Stimulated activated CD4-positive, alpha-beta T cell treated with anti-CD3 and anti-CD28 coated beads, TNF-alpha, amount 100 ng/mL, for 1 hour (primary cell): ENCODE measurements at places on chromosomes 3 and 15.

GRCh38 chr15:101625184-101625583 is 27.0 kb downstream of the TM2D3 start:
- no peak for DNase-seq

GRCh38 chr15:98547275-98547674 is 101.1 kb upstream of the IGF1R start:
- no peak for DNase-seq

GRCh38 chr15:90232196-90232595 is 1.5 kb downstream of the CIB1 start:
- no peak for DNase-seq

DNA sequence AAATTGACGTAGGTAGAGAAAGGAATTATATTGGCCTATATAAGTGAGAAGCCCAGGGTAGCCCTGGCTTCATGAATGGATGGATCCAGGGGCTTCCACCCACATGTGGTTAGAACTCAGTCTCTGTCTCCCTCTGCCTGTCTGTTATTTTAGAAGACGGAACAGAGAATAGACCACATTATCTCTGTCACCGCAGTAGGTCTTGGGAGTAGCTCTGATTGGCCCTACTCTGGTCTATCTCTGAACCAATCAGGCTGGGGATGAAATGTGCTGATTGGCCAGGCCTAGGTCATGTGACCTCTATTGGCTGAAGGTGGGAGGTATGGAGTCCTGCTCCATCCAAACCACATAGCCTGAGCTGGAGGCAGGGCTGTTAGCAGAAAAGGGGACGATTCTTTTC is 143.0 kb upstream of the PRR23C start:
- DNase-seq, result no peak

DNA sequence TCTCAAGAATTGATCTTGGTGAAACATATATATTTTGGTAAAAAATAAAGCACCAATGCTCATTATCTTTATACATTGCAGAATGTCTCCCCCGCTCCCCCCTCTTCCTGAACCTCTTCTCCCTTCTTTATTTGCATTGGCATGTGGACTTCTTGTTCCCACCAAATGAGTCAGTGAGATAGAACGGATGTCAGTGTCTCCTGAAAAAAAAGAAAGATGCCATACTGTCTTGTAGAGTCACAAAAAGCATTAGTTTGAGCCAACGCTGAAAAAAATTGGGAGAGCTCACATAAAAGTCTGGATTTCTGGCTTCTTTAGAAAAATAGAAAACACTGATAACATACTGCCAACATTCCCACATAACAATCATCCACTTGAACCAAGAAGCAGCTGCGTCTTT is 32.0 kb upstream of the STXBP5L start:
- no peak for DNase-seq
